ENCODE measurements at places on chromosomes 5 and 9.

GRCh38 chr9:90727488-90727887 is 74.1 kb upstream of the SYK start:
- DNase-seq: no peak

DNA sequence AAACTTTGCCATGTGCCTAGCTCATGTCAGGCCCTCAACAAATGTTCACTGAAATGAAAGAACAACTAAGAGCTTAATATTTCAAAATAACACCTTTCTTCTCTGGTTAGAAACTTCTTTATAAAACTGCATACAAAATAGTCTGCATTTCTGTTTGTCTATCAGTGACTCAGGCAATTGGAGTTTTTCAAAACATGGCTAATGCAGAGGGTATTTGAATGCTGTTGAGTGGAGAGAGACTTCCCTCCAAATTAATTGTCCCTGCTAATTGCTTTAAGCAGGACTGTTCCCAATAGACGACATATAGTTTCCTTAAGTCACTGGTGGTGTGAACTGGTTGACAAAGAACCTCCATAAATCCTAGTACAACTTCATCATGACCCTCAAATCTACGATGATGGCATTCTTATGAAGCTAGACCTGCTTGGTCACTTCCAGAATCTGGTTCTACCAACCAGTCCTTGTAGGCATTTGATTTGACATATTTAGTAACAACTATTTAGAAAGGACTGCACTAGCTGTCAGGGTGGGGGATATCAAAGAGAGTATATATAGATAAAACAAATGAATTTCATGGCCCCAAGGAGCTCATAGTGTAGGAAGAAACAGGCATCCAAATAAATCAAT is 84.5 kb downstream of the PRLR start:
- DNase-seq: no peak

DNA sequence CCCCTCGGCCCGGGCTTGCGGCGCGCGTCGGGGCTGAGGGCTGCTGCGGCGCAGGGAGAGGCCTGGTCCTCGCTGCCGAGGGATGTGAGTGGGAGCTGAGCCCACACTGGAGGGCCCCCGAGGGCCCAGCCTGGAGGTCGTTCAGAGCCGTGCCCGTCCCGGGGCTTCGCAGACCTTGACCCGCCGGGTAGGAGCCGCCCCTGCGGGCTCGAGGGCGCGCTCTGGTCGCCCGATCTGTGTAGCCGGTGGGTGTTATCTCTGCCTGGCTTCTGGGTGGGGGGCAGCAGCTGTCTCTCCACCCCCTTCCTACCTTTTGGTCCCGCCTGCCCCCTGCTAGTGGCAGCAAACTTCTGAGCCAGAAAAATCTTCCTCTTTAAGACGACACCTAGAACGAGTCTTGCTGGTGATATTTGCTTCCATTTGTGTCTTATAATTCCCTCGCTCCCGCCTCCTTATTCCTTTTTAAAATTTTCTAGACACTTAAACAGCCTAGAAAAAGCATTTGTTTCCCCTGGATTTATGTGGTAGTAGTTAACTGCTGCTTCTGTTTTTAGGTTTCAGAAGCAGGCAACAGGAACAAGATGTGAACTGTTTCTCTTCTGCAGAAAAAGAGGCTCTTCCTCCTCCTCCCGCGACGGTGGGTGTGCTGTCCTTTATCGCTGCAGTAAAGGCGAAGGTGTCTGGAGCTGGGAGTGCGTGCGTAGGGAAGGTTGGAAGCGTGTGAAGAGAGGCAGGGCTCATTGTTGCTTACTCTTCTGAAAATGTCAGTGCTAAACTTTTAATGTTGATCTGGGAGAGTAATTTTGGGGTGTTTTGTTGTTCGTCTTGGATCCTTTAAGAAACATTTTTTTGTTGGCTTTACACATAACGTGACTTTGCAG is 554 bp downstream of the JAK2 start:
- peak; percentile 47 for DNase-seq

- DNase-seq: no peak
These were observed 15.9 kb downstream of the SLC12A7 start for GRCh38 chr5:1095990-1096363.

DNA sequence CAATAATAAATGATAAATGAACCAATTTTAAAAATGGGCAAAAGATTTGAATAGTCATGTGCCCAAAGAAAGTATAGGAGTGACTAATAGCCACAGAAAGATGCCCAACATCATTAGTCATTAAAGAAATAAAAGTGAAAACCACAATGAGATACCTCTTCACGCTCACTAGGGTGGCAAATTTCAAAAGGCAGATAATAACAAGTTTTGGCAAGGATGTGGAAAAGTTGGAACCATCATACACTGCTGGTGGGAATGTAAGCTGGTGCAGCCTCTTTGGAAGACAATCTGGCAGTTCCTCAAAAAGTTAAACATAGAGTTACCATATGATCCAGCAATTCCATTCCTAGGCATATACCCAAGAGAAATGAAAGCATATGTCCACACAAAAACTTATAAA is 1819.8 kb downstream of the MAT2B start:
- DNase-seq: peak; percentile 81

GRCh38 chr5:33675958-33676464 is 215.8 kb downstream of the ADAMTS12 start:
- DNase-seq: no peak

DNA sequence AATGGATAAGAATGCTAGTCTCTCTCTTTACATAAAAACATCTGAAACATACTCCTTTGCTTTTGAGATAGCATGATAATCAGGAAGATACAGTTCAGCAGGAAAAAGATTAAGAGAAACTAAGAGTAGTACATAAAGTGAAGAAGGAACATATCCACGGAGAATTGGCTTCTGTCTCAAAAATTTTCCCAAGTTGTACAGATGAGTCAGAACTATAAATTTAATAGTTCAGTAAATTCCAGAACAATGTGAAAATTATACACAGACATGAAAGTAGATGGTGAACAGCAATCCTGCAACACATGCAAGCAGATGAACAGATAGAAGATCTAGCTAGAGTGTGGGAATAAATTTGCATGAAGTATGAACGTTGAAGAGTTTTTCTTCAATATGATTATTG is 691.4 kb upstream of the RIOK2 start:
- no peak for DNase-seq

GRCh38 chr9:92332577-92333281 is 7.0 kb downstream of the CENPP start:
- peak; percentile 85 for DNase-seq

- DNase-seq: peak; percentile 46
These were observed 80.1 kb downstream of the COL15A1 start for GRCh38 chr9:99023831-99024230.

DNA sequence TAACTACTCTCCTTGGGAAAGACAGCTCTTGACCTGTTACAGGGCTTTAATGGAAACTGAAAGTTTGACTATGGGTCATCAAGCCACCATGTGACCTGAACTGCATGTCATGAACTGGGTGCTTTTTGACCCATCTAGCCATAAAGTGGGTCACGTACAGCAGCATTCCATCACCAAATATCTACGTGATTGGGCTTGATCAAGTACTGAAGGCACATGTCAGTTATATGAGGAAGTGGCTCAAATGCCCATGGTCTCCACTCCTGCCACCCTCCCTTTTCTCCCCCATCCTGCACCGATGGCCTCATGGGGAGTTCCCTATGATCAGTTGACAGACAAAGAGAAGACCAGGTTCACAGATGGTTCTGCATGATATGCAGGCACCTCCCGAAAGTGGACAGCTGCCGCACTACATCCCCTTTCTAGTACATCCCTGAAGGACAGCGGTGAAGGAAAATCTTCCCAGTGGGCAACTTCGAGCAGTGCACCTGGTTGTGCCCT is 7.3 kb upstream of the FCN1 start:
- DNase-seq: no peak

GRCh38 chr5:71807909-71808308 is 88.8 kb downstream of the CARTPT start:
- DNase-seq: no peak

GRCh38 chr5:83714810-83715209 is 5.8 kb downstream of the HAPLN1 start:
- no peak for DNase-seq

- DNase-seq: no peak
These were observed 1275.0 kb upstream of the CDH9 start for GRCh38 chr5:28313321-28313951.

- no peak for DNase-seq
These were observed 82.6 kb downstream of the CETN3 start for GRCh38 chr5:90326995-90327394.

DNA sequence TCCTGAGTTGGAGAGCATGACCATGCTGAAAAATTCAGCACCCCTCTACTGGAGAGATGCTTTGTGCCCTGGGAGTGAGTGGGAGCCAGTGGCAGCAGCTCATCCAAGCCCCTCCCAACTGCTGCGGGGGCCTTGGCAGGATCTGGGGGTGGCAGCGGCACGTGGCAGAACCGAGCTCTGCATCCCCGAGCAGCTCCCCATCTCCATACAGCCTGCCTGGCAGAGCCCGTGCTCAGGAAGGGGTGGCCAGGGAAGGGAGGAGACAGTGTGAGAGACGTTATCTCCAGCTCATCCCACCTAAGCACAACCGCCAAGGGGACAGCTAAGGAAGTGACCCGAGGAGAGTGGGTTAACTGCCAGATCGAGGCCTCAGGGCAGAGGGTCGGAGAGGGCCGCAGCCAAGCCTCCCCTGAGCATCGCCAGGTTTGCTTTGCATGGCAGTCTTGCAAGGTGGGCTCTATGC is 17.2 kb upstream of the DPM2 start:
- no peak for DNase-seq

GRCh38 chr5:96483878-96484277 is 50.8 kb upstream of the PCSK1 start:
- peak; percentile 51 for DNase-seq

- DNase-seq: no peak
These were observed 463.9 kb downstream of the ANXA1 start for GRCh38 chr9:73615557-73615956.

DNA sequence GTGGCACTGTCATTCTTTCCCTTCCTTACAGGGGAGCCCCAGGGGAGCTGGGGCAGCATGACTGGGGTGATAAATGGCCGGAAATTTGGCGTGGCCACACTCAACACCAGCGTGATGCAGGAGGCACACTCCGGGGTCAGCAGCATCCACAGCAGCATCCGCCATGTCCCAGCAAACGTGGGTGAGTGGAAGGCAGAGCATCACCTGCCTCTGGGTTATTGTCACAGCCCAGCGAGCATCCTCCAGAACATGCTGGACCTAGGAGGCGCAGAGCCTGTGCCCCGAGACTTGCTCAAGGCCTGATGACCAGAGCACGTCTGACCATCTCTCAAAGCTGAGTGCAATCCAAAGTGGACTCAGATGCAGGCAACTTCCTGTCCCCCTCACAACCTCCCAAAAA is 22.2 kb upstream of the ASS1 start:
- no peak for DNase-seq

GRCh38 chr5:37710965-37711364 is 128.9 kb downstream of the GDNF start:
- no peak for DNase-seq

- DNase-seq: peak; percentile 89
These were observed 22.4 kb downstream of the LYRM7 start for GRCh38 chr5:131193106-131193505.

- DNase-seq: no peak
These were observed 61.6 kb downstream of the NSG2 start for GRCh38 chr5:174106997-174107655.

DNA sequence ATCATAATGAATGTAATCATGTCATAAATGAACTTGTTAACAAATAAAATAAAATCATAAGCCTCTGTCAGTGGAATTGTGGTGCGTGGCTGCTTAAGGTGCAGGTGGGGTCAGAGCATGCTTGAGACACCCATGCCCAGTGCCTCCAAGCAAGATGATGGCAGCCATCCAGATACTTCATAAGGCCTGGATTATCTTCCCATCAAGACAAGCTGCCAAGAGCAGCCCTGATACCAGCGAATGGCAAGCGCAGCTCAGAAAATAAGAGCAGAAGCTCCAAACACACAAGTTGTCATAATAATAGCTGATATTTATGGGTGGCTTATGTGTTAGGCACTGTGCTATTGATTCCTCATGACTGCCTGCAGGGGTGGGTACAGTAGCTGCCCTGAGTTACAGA is 21.8 kb upstream of the LMX1B start:
- DNase-seq: no peak

GRCh38 chr5:133992429-133993155 is 12.2 kb downstream of the VDAC1 start:
- DNase-seq: no peak

- DNase-seq: no peak
These were observed 18.4 kb upstream of the GSN start for GRCh38 chr9:121249563-121249962.

DNA sequence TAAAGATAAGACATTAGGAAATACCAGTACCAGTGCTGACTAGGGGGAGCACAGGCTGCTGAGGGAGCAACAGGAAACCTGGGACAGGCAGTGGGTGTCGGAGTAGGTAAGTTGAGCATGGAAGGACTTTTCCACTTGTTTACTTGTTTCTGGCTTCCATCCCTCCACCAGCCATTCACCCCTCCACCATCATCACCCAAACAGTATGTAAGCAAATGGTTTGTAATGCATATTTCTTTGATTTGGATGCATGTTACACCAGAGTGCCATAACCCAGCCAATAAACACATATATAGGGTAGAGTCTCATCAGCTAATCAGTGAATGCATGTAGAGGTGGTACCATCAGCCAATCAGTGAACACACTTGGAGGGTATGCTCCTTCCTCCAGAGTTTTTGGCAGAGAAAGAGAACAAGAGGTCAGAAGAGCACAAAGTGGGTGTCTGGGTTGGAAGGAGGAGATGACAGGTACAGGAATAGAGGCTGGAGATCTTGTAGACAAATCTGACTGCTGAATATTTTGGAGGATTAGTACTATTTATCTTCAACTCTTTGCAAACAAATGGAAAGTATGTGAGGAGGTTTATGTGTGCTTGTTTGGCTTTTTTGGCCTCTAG is 37.7 kb upstream of the PDE8B start:
- DNase-seq: no peak

GRCh38 chr9:131997779-131998178 is 81.9 kb downstream of the MED27 start:
- peak; percentile 90 for DNase-seq

DNA sequence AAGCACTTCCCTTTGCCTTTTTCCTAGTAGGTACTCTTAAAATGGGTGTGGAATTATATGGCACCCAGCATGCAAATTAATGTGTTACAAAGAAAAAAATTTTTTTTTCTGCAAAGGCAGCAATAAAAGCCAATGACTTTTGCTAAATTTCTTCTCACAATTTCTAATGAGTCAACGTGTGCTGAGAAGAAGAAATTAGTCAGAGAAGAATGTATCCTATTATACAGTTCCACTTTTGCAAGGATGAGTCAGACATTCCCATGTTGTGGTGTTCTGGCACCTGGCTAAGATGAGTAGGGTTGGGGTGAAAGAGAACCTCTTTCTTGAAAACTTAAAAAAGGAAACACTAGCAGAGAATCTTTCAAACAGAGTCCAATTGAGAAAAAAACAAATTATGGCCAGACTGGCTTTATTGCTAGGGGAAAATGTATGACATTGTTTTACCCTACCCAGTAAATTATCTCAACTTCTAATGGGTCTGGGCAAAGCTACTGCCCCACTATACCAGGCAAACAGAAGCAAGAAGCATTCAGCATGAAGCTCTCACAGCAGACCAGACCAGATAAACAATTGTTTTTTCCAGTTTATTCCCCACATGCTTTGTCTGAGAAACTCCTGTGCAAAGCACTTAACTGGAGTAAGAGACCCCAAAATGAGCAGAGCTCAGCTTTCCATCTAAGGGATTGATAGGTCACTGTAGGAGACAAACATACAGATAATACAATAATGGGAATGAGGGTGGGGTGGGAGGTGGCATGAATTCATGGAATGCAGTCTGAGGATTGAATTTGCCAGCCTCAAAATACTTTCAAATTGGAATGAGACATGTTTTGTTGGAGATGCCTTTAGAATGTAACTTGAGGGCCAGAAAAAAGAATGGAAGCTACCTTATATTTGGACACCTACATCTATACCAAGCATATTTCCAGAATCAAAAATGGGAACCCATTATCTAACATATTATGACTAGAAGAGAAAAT is 220.8 kb upstream of the RFX3 start:
- peak; percentile 80 for DNase-seq
